ENCODE measurements at places on chromosomes 3 and 15.
A peak's percentile ranks its signal among the peaks of the same experiment; 100 is the strongest.

DNA sequence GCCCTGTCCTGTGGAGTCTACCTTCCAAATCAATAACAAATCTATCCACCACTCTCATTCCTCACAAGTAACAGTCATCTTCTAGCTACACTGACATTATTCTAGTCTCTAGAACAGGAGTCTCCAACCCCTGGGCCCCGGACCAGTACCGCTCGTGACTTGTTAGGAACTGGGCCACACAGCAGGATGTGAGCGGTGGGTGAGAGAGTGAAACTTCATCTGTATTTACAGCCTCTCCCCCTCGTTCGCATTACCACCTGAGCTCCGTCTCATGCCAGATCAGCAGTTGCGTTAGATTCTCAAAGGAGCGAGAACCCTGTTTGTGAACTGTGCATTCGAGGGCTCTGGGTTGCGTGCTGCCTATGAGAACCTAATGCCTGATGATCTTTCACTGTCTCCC lies 31.9 kb downstream of the ROBO2 start:
- DNase-seq, result no peak

DNA sequence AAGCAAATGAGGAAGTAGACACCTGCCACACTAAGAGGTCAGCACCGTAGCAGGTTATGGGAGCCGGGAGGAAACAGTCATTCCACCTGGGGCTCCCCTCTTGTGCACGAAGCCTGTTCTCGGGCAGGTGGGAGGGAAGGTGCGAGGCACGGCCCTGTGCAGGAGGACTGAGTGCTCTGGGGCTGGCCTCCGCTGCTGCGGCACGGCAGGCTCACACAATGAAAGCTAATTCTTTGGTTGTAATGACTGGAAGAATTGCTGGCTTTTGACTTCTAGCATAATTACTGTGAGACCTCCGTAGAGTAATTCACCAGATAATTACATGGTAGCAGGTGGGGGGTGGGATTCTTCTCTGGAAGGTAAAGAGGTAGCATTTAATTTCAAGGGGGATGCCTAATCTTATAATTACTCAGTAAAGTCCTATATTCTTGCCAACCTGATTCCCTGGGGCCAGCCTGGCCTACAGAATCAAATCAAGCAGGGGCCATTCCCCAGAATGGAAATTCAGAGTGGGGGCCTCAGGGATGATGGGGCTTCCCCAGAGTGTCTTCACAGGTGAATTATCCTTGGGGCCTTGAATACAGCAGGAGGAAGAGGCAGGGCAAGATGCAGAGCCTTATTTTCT lies 129.1 kb downstream of the TPRA1 start:
- DNase-seq, result peak; percentile 72

GRCh38 chr3:194661374-194661773 lies 10.6 kb downstream of the LSG1 start:
- DNase-seq, result no peak

DNA sequence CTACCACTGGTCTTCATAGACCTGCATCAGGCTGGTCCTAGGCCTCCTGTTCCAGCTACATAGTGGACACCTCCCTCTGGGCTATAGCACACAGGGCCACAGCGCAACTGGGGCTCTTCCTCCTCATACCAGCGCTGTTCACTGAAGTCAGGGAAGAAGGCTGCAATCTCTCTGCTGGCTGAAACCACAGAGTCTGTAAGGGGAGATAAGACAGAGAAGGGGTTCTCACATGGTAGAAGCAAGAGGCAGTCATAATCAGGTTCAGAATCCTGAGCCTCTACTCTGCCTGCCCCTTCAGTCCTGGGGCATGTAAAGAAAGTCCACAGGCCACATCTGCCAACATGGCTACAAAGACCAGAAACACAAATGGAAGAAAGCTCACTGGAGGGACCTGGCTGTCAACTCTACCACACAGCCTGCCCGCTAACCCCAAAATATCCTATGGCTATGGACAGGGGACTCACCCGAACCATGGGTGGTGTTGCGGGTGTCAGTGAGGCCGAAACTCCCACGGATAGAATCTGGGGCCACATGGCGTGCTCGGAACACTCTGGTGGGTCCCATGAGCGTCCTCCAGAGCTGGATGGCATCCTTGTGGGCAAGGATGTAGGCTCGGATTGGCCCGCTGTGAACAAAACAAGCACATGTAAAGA lies 38.7 kb downstream of the SPINK8 start:
- DNase-seq, result no peak
